NB4 (cell line): ENCODE measurements at places on chromosomes 6 and 20.

DNA sequence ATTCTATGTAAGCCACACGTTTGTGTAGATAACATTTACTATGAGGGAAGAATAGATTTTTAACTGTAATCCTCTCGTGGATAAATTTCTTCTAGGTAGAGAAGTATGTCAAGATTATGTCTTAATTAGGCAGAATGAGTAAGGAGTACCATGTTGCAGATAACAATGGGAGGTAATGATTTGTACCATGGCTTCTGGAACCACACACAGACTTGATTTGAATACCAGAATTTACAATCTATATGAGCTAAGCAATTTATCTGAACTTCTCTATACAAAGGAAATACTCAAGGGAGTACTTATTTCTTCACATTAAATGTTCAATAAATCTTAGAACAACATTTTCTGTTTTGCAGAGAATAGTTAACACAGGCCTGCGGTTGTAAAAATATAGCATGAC, 51.5 kb downstream of the RPS12 start:
- no peak for DNase-seq

- no peak for DNase-seq
Measured at GRCh38 chr6:18268066-18268465, 3.7 kb upstream of the DEK start.

DNA sequence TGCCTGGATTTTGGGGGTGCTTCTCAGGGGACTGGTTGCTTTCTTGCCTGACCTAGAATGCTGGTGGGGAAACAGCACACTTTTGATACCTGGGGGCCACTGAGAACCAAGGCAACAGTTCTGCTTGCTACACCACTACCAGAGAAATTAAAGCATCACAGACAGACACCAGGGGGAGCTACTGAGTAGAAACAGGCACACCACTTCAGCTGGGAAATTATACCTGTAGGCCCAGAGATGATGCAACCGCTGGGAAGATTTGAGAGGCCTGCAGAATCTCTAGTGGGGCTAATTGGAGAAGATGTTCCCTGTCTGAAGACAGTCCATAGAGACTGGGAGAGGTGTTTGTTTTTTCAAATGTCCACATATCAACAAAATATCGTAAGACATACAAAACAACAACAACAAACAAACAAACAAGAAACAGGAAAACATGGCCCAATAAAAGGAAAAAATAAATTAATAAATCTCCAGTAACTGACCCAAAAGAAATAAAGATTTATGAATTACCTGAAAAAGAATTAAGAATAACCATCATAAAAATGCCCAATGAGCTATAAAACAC, 129.4 kb upstream of the RIN2 start:
- DNase-seq, result peak; percentile 70

DNA sequence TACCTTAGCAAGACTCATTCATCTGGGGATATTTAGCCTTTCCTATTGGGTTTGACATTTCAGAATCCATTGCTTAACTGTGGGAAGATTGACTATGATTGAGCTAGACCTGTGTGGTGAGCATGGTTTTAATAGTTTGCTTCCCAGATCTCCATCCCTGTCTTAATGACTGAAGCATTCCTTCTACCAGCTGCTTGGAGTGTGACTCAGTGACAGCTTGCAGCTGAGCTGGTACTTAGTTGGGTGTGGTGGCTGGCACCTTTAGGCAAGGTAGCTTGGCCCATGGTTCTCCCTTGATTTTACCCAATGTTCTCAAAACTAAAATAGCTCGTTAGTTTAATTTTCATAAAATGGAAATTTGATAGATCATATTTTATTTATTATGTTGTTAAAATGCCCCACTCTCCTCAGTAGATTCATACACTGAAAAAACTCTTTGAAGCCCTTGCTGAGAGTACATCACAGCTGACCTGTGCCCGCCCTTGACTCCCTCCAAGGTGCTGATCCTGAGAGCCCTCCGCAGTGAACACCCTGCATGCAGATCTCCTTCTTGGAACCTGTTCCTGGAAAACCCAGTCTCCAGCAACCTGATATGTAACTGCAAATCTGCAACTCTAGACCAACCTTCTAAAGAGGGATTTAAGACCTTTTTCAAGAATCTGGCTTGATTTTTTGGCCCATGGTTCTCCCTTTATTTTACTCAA, 19.1 kb downstream of the DOK5 start:
- no peak for DNase-seq

DNA sequence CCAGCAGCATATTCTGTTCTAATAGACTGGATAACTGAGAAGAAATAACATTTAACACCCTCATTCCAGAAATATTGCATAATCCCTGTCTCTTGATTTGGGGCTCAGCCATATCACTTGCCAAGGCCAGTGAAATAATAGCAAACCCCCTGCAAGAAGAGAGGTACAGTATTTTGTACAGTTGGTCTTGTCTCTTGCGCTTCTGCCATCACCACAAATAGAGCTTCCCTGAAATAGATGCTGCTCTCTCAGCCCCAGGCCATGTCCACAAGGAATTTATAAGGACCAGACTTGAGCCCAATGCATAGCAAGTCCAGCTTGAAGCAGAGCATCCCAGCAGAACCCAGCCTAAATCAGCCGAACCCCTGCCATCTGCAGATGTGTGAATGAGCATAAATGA, 254.0 kb downstream of the GRM1 start:
- no peak for DNase-seq

- no peak for DNase-seq
Measured at GRCh38 chr6:2054516-2055067, 190.8 kb downstream of the GMDS start.

DNA sequence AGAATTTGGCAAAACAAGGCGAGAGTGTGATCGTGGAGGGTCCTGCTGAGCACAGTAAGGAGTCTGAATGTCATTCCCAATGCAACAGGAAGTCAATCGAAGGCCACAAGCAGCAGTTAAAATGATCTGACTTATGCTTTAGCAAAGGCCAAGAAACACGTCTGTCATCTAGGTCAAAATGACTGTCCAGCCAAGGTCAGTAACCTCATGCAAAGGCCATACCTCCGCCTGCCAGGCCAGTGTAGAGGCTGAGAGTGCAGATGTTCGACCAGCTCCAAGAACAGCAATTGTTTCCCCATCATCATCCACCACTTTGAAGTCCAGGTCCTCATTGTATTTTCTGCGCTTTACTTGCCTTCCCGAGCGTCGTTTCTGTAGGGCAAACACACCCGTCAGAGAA, 105.6 kb downstream of the CHD6 start:
- no peak for DNase-seq

GRCh38 chr6:107115695-107116327, 496 bp upstream of the BEND3 start:
- peak; percentile 89 for DNase-seq
